ENCODE measurements at places on chromosomes 4 and X.

DNA sequence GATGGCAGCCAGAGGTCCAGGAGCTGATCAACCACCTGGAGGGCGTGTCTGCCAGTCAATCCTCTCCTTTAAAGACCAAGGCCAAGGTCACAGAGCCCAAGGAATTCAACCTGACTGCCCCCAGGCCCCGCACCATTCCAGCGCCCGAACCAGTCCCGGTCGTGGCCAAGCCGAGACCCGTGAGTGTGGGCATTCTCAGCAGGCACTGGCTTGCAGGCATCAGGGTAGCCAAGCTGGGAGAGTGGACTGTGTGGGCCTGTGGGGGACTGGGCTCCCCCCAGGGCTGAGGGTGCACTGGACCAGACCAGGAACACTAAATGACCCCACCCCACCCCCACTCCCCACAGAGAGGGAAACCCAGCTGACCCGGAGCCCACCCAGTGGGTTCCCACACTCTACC, 23.8 kb upstream of the RNF4 start:
- no peak for DNase-seq

- DNase-seq: no peak
Measured at GRCh38 chr4:3709846-3710441, 56.2 kb upstream of the ADRA2C start.

DNA sequence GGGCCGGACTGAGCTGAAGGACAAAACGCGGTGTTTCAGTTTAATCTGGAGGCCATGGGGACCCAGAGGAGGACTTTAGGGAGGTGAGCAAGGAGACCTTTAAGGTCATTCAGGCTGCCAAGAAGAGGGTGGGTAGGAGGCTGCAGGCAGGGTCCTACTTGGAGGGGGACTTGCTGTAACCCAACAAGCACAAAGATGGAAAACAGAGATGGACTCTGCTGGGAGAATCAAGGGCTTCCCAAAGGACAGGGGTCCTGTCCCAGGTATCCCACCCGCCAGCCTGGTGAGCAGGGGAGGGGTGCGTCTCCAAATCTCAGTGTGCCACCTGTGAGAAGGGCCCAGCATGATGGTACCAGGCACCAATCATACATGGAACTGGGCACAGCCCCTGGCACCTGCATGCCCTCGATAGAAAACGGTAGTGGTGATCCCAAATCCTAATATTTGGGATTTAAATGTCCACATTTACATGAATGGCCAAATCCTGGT, 3.9 kb upstream of the HAUS3 start:
- DNase-seq: no peak

DNA sequence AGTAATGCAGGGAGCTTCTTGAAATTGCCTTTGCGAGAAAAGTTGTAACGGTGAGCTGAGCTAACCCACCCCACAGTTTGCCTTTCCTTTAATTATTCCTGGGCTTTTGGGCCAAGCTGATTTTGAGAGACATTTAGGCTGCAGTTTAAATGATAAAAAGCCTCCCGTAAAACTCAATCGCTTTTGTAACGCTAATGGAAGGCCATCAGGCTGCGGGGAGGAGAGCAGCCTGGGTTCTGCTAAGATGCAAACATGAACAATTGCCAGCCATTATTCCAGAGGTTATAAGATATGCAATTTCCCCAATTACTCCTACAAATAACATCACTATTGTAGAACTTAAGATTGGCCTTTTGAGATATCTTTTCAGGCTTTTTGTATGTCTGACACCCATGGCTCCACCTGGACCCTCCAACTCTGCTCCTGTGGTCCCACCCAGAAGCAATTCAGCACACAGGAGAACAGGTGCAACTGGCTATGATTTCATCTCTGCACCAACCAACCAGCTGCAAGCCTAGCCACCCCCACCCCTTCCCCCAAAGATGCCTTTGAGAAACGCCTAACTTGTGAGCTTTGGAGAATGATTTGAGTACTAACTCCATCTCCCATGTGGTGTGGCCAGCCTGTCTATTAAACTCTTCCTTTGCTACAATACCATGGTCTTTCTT, 108.2 kb upstream of the FAM9C start:
- DNase-seq: no peak

- no peak for DNase-seq
Measured at GRCh38 chr4:53119680-53120079, 246.2 kb downstream of the SCFD2 start.

- DNase-seq: no peak
Measured at GRCh38 chrX:2159861-2160260, 340.9 kb downstream of the DHRSX start.

DNA sequence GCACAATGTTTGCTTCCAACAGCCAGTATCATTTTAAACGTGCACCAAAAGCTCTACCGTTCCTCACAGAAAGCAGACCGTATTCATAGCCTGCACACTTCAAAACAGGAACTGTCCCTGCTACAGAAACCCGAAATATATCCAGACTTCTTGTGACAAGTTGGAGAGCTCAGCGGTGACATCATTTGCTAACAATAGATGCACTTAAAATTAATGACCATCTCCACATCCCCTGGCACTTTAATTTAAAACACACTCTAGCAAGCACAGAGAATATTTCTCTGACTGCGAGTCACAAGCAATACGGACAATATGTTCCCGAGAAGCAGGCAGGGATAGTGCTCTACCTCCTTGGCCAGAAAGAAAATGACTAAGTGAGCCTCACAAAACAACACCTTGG, 2.5 kb downstream of the NYX start:
- no peak for DNase-seq

- no peak for DNase-seq
Measured at GRCh38 chr4:25624616-25625015, 31.0 kb upstream of the SLC34A2 start.

GRCh38 chr4:92305148-92305877, 1.5 kb downstream of the GRID2 start:
- peak; percentile 89 for DNase-seq

- DNase-seq: no peak
Measured at GRCh38 chr4:38409852-38410251, 254.1 kb upstream of the KLF3 start.

GRCh38 chrX:152656890-152657289, 19.2 kb downstream of the GABRQ start:
- no peak for DNase-seq

DNA sequence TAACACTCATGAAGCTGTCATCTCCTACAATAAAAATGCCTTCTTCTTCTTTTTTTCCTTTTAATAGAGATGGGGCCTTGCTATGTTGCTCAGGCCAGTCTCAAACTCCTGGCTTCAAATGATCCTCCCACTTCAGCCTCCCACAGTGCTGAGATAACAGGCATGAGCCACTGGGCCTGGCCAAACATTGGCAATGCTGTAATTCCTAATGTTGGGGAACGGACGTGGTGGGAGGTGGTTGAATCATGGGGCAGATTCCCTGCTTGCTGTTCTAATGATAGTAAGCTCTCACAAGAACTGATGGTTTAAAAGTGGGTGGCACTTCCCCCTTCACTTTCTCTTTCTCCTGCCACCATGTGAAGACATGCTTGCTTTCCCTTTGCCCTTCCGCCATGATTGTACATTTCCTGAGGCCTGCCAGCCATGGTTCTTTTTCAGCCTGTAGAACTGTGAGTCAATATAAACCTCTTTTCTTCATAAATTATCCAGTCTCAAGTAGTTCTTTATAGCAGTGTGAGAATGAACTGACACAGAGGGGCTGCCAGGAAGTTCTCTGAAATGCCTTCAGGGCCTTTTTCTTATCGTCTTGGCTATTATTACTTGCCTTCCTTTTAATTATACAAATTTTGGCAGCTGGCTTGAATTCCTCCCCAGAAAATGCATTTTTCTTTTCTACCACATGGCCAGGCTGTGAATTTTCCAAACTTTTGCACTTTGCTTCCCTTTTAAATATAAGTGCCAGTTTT, 93.0 kb downstream of the CENPC start:
- DNase-seq: no peak

DNA sequence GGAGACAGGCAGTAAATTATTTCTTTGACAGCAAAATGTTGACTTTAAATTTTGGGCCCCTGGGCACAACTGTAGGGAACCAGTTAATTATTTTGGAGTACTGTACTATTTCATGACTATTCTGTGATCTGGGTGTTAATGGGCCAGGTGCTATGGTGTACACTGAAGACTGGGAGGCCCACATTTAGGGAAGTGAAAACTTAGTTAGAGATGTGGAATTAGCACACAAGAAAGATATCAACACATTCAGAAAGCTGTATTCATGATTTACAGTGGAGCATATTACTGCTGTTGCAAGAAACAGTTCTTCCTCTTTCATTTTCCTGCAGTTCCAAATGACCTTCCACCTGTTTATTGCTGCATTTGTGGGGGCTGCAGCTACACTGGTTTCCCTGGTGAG, 12.4 kb downstream of the PLP1 start:
- DNase-seq: no peak

DNA sequence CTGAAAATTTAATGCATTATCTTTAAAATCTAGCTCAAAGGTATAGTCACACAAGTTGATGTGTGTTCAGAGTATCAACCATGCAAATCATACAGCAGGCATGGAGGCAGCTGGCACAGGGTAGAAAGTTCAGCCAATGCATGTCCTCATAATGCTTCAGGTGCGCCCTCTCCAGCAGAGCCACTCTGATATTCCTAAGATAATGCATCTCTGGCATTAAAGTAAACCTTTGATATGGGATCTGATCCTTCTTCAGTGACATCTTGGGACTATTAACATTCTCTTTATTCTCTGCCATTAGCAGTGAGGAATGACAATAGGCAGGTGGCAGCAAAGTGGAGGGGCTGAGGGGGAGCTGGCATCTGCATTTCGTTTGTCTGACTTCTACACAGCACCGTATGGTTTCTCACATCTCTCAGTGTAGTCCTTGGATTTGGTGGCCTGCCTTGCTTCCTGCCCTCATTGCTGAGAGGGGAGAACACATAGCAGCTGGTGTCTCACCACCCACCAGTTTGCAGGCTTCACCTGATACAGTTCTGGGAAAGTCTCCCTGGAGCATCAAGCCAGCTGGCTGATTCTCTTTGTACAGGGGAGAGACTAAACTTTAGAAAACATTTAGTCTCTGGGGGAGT, 168.7 kb upstream of the TBC1D9 start:
- no peak for DNase-seq

DNA sequence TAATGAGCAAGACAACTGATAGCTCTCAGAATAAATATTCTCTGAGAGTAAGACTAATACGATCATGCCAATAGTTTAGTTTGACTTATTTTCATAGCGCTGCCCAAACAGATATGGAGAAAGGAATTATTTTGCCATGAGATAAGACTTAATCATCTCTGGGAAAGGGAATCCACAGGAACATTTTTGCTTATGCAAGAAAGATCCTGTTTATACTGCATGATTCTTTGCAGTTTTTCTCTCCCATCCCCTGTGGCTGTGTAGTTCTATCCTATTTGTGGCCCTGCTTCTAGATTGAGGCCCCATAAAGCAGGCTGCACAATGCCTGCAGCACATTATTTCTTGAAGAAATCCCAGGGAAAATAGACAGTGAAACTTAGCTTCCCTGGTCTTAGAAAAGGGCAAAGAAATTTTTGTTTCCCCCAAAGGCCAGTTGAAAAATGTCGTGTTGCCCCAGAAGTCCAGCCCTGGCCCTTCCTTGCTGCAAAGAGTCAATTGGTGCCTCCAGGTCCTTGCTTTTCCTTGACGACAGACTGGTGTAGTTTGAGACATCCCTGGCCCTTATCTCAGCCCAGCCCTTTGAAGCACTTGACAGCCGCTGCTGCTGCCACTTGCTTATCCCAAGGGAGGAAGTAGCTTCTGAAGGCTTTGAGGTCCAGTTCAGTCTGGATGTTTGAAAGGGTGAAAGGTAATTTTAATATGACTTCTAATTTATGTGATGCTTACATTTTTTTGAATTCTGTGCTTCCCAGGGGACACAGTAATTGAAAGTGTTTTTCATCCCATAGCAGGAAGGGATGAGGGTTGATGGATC, 45.0 kb upstream of the SH3RF1 start:
- DNase-seq: no peak

DNA sequence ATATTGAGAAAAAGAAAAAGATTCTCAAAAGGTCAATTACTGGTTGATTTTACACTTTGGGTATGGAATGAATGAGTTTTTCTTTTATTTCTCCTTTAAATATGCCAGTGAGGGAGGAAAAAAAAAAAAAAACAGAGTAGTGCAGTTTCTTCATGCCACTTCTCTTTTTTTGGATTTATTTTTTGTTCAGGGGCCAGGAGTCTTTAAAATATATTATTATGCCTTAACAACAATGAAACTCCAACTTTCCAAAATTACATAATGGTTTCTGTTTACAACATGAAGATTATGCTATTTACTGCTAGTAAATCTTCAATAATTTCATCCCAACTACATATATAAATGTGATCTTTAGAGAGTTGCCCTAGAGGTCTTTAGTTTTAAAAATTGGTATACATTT, 31.9 kb downstream of the DTHD1 start:
- DNase-seq: no peak

GRCh38 chrX:154516656-154517100, 646 bp upstream of the FAM3A start:
- no peak for DNase-seq

- DNase-seq: no peak
Measured at GRCh38 chrX:2487366-2487765, 13.4 kb downstream of the DHRSX start.

DNA sequence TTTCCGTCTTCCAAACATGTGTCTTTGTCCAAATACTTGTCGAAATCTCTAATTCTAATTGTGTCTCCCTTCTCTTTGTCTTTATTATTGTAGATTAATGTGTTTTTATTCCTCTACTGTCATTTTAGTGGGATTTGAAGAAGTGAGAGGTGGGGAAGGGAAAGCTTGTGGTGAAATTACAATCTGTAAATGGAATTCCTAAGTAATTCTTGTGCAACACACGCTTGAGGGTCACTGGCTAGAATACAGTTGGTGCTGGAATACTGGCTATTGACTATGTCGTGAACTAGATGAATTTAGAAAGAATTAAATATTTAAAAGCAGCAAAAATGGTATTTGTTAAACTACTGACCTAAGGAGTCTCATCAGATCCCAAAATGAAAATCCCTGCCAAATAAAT, 10.7 kb upstream of the FNIP2 start:
- DNase-seq: no peak

Data from hypothalamus (tissue), 51 donors.